ENCODE measurements at places on chromosomes 6 and 20.

DNA sequence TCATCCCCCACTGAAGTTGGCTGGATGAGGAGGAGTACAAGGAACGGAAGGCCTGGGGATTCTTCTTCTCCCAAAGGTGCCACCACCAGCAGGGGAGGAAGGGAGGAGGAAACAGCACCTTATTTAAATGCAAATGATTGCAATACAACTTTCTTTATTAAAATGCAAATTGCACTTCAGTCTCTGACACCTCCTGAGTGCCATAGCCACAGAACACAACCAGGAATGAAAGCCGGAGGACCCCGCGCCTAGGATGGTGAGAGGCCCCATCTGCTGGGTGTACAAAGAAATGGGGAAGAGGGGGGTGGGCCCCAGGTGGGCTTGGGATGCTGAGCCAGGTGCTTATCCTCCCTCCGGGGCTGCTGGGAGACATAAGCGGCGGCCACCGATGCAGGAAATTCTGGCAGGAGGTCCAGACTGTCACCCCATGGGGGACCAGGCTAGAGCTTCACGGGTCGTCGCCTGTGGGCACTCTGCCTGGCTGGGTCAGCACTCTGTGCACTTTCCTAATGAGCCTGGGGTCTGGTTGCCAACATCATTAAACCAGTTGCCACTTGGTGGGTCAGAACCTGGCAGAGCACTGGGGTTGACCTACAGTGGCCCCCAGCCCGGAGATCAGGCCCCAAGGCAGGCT, 154.2 kb upstream of the MLN start:
- no peak for DNase-seq

DNA sequence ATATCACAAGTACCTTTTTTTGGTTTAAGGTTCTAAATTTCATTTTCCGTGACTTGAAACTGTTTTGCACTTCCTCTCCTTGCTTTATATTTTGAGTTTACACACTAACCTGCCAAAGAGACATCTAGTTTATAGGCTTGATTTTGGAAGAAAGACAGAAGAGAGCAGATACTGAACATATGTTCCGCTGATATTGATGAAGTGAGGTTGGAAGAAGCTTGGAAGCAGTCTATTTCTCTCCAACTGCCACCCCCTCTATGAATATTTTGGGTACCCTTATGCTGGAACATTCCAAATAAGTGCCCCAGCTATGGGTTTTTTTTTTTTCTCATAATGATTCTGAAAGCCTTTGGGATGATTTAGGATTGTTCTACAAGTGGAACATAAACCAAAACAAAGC, 150.6 kb downstream of the LAMA2 start:
- DNase-seq, result no peak

DNA sequence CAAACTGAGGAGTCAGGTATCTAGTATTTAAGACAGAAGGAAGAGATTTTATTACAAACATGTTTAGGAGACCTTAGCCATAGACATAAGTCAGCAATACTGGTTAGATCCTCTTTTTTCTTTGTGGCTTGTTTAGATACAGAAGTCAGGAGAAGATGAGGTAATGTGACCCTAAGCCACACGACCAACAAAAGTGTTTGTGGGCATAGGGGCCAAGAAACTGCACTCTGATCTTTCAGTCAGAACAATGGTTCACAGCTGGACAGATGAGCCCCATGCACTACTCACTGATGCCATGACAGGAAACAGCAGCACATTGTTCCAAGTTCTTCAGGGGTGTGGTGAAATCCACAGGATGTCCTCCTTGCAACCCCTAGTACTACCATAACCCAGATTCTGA, 238.5 kb upstream of the RAB32 start:
- DNase-seq, result no peak

DNA sequence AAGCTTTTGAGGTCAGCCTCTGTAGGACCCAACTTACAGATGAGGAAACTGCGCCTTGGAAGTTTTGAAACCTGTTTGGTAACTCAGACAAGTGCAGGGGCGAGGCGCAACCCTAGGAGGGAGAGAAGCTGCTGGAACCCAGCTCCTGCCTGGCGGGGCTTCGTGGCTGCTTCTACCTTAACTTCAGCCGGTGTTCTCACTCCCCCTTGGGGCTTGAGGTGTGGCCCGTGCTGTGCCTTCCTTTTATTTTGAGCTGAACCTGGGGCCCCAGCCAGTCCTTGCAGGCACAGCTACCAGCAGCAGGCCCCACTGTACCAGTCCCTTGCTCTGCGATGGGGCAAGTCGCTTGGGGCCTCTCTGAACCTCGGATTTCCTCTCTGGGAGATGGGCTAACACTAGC, 12.0 kb downstream of the RBM38 start:
- no peak for DNase-seq

GRCh38 chr6:164417537-164418261, 891.7 kb downstream of the C6orf118 start:
- DNase-seq, result no peak

DNA sequence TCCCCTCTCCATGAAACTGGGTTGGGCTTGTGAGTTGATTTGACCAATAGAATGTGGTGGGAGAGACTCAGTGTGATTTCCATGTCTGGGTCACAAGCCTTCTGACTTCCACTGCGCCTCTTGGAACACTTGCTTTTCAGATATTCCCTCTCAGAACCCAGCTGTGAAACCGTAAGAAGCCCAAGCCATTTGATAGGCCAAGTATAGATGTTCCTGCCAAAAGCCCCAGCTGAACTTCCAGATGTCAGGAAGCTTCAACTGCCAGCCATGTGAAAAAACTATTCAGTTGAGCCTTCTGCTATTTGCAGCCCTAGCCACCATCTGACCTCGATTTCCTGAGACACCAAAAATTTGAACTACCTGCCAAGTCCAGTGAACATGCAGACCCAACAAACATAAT, 387.8 kb upstream of the GJE1 start:
- DNase-seq, result no peak

GRCh38 chr6:102085257-102085656, 691.7 kb downstream of the GRIK2 start:
- no peak for DNase-seq

DNA sequence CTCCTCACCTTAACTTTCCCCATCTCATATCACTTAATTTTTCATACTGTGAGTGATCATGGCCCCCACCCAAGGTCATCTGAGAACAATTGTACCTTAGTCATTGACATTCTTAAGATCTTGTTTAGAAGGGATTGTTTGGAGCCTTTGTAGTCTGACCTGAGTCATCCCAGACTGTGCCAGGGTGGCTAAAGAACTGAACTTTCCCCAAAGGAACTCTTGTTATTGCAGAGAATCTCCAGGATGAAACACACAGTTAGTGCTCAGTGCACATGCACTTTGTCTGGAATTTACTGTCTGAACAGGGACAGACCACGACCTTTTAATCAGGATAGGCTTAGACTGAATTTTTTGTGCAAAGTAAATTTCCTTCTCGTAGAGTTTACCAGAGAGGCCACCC, 112.6 kb upstream of the CCN2 start:
- DNase-seq, result peak; percentile 93

GRCh38 chr20:20895537-20895936, 183.1 kb upstream of the RALGAPA2 start:
- peak; percentile 74 for DNase-seq

- DNase-seq, result no peak
Observed at GRCh38 chr20:13736436-13737191, 48.1 kb downstream of the ESF1 start.

GRCh38 chr20:53929974-53930650, 140.3 kb downstream of the BCAS1 start:
- DNase-seq, result no peak

DNA sequence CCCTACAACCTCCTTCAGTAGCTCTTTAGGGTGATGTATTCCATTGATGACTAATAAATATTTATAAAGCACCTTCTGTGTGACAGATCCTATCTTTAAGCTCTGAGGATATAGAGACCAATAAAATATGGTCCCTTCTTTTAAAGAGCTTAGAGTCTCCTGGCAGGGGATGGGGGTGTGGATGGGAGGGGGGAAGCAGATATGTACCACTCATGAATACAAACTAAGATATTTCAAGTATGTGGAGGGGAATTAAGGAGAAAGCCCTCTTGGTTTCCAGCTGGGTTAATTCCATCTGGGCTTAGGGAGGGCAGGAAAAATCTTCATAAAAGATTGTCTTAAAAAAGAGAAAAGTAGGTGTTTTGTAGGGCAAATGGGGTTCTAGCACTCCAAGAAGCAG, 21.6 kb upstream of the FBXO9 start:
- peak; percentile 50 for DNase-seq

GRCh38 chr6:5087389-5087788, 2.2 kb downstream of the PPP1R3G start:
- no peak for DNase-seq

All from kidney tubule cell (primary cell).